Natural killer cell treated with Interleukin-12 subunit alpha and Interleukin-12 subunit beta and Interleukin-15 and Interleukin-18, amount 100 ng/mL, for 72 hours (primary cell): ENCODE measurements at places on chromosomes 6 and 20. TPM values are rescaled to one million over a fixed set of nuclear protein-coding genes. Genes with fewer than 3 reads are reported as not detected.

PSORS1C1 gene
- total RNA-seq = not detected

DAAM2 gene
- total RNA-seq = not detected

OR2H1 gene
- total RNA-seq = not detected

KCNK15 gene
- 0.28 TPM for total RNA-seq

- DNase-seq = peak; percentile 87
- no peaks in the 10 kb centered on the region for H3K27me3 ChIP-seq
- peak within 1 kb of the TSS; percentile 66 for H3K27ac ChIP-seq
- no peaks in the 10 kb centered on the region for H3K36me3 ChIP-seq
These were observed at the start of gene SLC29A1 for GRCh38 chr6:44223319-44224028. SLC29A1 (plus strand) TSS chr6:44223595; CDS start chr6:44227314, 3,719 bp downstream.

GRCh38 chr6:32689531-32690501 lies 23.4 kb upstream of the HLA-DQB1 start:
- peak overlapping the region; percentile 68 for H3K27ac ChIP-seq
- H3K27me3 ChIP-seq = peaks cover 21% of the 10 kb centered on the region

- no peaks in the 10 kb centered on the region for H3K27me3 ChIP-seq
- H3K4me3 ChIP-seq = peak overlapping the region; percentile 61
- DNase-seq = no peak
These were observed 12.1 kb downstream of the APMAP start for GRCh38 chr20:24980291-24981053.

DNA sequence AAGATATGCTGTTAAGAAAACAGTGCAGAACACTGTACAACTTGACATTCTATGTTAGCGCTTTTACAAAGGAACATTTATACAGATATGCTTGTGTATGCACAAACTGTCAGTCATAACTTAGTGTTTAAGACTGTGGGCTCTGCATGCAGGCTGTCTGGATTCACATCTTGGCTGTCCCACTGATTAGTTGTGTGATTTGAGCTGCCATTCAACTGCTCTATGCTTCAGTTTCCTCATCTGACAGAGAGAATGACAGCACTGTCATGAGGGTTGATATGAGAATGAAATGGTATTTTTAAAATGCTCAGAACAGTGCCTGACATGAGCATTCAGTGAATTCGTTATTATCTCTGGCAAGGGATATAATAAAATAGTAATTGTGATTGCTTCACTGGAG lies 8.7 kb downstream of the SLC25A27 start:
- no peak overlapping the region for H3K27ac ChIP-seq
- H3K4me1 ChIP-seq = no peaks in the 10 kb centered on the region
- H3K27me3 ChIP-seq = peaks cover 5% of the 10 kb centered on the region
- H3K4me3 ChIP-seq = no peak overlapping the region
- DNase-seq = no peak

GRCh38 chr6:14380901-14381828 lies 263.6 kb downstream of the CD83 start:
- H3K36me3 ChIP-seq = no peaks in the 10 kb centered on the region
- no peak overlapping the region for H3K4me3 ChIP-seq
- peaks cover 16% of the 10 kb centered on the region for H3K27me3 ChIP-seq
- DNase-seq = no peak
- H3K4me1 ChIP-seq = peaks cover 16% of the 10 kb centered on the region

DNA sequence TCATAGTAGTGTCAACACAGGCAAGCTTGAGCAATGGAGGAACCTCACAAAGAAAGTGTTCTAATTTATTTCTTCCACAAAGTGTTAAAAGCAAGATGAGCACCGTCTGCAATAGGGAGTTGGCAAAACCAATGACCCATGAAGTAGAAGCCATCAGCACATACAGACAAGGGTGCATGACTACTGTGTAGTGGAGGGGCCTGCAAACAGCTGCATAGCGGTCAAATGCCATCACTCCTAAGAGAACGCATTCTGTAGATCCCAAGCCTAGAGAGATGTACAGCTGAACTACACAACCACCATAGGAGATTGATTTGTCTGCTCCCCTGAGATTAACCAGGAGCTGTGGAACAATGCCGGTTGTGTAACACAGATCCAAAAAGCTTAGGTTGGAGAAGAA lies 26.8 kb upstream of the ZNF165 start:
- H3K4me3 ChIP-seq = no peak overlapping the region
- no peaks in the 10 kb centered on the region for H3K36me3 ChIP-seq
- no peak for DNase-seq
- peaks cover 40% of the 10 kb centered on the region for H3K27me3 ChIP-seq
- no peaks in the 10 kb centered on the region for H3K4me1 ChIP-seq
- H3K27ac ChIP-seq = no peak overlapping the region

GRCh38 chr6:161366301-161366923 lies 92.6 kb upstream of the AGPAT4 start:
- peaks cover 5% of the 10 kb centered on the region for H3K4me1 ChIP-seq
- no peak for DNase-seq
- H3K27ac ChIP-seq = no peak overlapping the region

DNA sequence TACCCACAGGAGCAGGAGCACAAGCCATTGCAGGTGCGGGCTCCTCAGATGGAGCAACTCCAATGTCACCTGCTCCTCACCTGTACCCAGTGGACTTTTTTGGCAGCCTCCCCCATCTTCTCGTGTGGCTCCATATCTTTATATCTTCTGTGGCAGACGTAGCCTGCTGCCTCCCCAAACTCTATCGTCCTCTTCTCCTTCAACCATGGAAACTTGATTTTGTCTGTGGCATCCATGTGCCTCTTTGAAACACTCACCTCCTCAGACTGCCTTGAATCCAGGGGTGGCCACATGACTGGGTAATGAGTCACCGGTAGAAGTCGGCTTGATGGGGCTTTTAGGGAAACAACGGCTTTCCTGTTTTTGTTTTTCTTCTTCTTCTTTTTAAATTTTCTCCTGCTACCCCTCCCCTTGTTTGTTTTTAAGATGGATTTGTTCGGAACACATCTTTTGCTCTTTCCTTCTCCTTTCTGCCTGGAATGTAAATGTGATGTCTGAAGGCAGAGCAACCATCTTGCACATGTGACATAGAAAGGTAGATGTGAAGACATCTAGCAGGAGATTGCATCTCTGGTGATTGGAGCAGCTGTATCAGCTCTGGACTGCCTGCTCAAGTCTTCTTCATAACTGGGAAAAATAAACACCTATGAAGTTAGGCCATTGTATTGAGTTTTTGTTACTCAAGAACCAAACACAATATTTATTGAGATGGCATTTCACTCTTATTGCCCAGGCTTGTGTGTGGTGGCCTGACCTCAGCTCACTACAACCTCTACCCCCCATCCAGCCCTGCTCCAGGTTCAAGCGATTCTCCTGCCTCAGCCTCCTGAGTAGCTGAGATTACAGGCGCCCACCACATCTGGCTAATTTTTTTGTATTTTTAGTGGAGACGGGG lies 69.9 kb upstream of the DDR1 start:
- H3K36me3 ChIP-seq = peaks cover 10% of the 10 kb centered on the region
- peak overlapping the region; percentile 68 for H3K27ac ChIP-seq
- peaks cover 60% of the 10 kb centered on the region for H3K4me1 ChIP-seq
- no peaks in the 10 kb centered on the region for H3K27me3 ChIP-seq
